ENCODE measurements at places on chromosomes 6 and 20.

- DNase-seq: no peak
Observed at GRCh38 chr20:49676581-49677291, 36.9 kb downstream of the B4GALT5 start.

GRCh38 chr6:41054511-41054910, 1.5 kb downstream of the APOBEC2 start:
- no peak for DNase-seq

DNA sequence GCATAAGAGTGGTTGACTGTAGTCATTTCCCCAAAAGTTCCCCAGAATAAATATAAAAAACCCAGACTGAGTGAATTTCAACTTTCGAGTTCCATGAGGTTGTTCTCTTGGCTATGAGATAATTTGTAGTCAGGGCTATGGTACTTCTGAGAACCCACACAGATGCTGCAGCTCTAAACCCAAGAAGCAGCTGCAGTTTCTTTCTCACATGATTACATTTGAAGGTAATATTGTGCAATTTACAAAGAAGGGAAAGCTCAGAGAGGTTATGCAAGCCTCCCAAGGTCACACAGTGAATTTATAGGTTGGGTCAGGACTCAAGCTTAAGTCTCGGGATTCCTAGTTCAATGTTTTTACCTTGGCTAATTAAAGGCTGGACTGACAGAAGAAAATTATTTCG, 29.7 kb upstream of the CD93 start:
- DNase-seq: no peak

GRCh38 chr6:164214066-164214465, 799.5 kb downstream of the QKI start:
- DNase-seq: no peak

DNA sequence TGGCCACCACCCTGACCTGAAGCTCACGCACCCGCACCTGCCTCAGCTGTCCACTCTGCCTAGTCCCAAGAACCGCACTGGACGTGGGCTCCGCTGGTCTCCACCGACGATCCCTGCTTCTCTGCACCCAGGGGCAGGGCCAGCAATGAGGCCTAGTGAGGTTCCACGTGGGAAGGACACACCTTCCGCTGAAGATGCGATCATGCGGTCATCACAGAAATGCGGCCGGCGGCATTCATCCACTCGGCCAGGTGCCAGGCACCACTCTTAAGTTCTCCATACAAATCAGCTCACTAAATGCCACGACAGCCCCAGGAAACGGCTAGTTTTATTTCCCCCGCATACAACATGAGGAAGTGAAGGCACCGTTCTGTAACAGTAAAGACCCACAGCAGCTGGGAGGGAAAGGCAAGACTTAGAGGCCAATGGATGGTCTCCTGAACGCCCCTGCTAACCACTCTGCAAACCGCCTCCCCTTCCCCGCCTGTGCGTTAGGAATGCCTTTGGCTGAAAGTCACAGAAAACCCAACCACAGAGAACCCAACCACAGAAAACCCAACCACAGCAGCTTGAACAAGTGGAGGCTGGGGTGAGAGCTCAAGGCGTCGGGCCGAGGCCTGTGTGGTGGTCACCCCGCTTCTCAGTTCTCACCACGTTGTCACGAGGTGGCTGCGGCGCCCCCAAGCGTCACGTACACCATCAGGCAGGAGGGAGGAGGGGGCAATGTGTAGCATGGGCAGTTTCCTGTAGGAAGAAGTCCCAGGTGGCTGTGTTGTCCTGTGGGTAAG, 204.4 kb downstream of the TAF4 start:
- DNase-seq: no peak

GRCh38 chr6:5315881-5316280, 54.6 kb downstream of the FARS2 start:
- DNase-seq: no peak

DNA sequence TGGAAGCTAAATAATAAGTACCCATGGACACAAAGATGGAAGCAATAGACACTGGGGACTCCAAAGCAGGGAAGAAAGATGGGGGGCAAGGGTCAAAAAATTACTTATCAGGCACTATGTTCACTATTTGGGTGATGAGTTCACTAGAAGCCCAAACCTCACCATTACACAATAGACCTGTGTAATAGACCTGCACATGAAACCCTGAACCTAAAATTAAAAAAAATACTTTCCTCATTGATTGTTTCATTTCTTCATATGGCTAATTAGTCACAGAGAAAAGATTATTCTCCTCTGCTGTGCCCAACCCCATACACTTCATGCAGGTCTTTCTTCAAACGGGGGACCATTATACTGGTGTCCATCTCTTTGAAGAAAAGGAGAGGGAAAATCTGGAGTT, 213.0 kb upstream of the DTNBP1 start:
- no peak for DNase-seq

GRCh38 chr6:1309366-1309765, 2.5 kb upstream of the FOXQ1 start:
- no peak for DNase-seq

Measured in activated T-helper 1 cell treated with Interleukin-2 at 50 U/mL for 16 hours (primary cell).